ENCODE measurements at places on chromosomes 5 and 9.

- no peak for DNase-seq
These were observed 637.7 kb downstream of the SLCO4C1 start for GRCh38 chr5:101658433-101658832.

- no peak for DNase-seq
These were observed 41.3 kb upstream of the PHYKPL start for GRCh38 chr5:178273665-178274541.

DNA sequence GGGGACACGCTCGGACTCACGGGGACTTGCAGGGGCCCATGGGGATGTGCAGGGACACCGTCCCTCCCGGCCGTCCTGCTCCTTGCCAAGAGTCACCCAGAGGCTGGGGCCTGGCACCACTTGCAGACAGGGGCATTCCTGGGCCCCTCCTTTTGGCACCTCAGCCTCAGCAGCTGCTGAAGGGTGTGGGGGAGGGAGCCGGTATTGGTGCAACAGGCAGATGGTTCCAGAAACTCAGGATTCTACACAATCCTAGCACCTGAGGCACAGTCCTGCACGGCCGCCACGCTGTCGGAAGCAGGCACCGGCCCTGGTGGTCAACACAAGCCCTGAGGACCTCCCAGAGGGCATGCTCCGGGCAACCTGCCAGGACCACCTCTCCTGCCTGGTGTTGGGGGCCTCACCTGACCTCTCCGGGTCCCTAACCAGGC, 19.3 kb upstream of the SLC12A7 start:
- no peak for DNase-seq

GRCh38 chr5:96214442-96215197, 218.4 kb downstream of the PCSK1 start:
- no peak for DNase-seq

DNA sequence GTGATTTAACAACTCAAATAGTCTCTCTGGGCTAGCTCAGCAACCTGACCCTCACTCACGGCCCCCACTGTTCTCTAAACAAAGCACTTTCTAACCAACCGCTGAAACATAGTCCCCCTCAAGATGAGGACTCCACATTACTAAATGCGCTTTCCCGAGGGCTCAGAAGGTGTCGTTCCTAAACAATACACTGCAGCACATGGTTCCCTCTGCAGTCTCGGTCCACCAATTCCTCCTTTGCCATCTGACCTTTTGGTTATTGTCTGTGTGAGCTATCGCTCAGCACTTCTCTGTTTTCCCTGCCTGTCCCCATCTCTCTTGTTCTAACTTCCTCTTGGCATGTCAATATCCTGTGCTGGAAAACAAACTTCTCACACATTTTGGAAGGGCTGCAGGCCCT, 7.2 kb downstream of the EPB41L4A start:
- DNase-seq: no peak
